ENCODE measurements at places on chromosomes 1 and 21.

GRCh38 chr1:67635055-67635809 lies 49.8 kb upstream of the GADD45A start:
- DNase-seq: no peak

DNA sequence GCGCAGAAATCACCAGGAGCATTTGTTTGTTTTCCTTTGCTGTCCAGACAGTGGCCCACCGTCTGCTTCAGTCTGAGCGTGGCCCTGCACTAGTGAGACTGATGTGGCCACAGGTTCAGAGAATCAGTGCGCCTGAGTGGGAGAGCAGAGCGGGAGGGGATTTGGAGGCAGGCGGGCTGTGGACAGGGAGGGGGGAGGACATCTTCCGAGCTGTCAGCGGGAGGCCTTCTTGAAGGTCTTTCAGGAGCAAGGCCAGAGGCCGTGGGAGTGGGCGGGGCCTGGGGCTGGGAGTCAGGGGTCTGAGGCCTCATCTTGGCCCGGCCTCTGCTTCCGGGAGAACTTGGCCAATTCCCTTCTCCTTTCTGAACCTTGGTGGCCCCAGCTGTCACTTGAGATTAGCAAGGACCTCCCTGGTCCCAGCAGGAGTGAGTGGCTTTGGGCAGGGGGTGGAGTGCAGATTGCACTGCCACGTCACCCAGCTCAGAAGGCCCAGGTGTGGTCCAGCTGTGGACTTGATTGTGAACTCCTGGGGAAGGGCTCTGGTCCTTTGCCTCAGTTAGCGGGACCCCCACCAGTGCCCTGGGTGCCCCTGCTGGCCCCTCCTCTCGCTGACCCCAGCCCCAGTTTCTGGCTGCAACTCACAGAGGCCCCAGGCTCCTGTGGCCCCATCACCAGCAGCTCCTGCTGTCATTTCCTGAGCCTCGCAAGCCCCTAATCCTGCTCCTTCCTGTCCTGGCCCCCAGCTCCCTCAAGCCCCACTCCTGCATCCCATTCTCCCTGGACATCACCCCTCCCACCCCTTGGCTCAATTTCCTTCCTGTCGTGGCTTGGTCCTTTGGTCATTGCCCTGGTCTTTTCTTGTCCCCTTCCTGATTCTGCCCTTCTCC lies 8.4 kb downstream of the TNFRSF1B start:
- no peak for DNase-seq

GRCh38 chr1:243903895-243904294 lies 53.9 kb upstream of the AKT3 start:
- DNase-seq: no peak

DNA sequence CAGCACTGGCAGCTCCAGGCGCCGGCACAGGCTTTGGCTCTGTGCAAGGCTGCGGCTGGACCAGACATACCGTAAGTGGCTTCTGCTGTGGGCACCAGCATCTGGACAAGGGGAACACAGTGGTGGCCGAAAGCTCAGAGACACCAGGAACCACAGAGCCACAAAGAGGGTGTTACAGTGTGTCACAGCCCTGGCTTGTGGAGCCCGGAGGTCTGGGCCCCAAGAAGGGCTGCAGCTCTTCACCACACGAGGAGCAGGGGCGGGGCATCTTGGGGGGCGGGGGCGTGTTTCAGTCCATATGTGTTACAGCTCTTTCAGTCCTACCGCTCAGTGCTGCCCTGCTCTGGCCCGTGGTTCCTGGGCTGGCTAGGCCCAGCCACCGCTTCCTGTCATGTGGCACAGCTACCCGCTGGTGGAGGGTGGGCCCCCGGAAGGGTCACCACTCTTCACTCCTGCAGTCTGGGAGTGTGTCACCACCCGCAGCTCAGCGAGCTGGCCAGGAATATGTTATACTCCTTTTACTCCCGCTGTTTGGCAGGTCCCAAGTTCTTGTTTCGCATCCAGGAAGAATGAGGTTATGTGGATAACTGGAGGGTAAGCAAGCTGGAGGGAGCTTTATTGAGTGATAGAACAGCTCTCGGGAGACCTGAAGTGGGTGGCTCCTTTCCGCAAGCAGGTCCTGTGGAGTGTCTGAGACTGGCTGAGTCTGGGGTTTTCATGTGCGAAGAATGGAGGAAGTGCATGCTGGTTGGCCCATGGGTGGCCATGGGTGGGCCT lies 3.3 kb upstream of the LSM10 start:
- DNase-seq: no peak

DNA sequence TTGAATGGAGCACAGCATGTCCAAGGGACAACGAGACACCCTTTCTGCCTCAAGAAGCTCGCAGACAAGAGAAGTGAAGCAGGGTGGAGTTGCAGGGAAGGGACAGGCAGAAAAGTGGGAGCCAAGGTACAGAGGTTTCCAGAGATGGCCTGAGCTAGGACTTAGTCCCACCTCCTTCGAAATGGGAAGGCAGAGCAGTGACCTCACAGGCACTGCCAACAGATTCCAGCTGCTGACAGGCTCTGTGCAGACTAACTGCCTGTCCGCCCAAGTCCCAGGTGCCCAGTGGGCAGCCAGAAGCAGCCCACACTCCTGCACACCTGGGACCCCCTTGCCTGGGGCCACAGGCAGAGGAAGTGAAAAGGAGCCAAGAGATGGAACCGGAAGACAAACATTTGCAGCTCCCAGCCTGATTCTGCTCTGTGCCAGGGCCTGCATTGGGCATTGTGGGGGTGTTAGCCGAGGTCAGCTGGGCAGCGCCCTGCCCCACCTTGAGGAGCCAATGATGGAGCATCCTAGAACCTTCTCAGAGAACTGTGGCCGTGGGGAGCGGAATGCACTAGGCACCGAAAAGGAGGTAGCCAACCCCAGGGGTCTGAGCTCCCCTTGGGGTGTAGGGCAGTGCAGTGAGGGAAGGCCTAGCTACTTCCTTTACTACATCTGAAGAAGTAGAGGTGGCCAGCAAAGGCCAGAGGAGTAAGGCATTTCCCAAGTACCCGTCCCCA lies 27.5 kb upstream of the RSPO1 start:
- DNase-seq: no peak

GRCh38 chr1:226034482-226034881 lies 28.0 kb upstream of the H3-3A start:
- no peak for DNase-seq

GRCh38 chr1:38547321-38547720 lies 312.3 kb downstream of the RRAGC start:
- no peak for DNase-seq

DNA sequence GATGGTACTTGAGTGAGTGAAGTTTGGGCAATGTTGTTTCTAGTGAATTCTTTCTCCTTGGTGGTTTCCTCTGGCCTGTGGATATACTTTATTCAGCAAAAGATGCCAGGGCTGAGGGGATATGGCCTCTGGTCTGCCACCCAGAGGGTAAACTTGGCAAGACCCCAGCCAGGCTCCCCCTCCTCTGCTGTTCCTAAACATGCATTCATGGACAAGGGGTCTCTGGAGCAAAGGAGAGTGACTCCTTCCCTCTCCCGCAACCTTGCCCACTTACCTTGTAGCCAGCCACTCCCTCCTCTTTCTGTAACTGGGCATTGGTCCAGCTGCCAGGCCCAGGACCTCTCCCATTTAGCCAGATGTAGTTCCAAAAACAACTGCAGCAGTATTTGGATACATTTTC lies 43.8 kb downstream of the RUNX3 start:
- DNase-seq: no peak

GRCh38 chr1:76158126-76158525 lies 83.6 kb downstream of the ST6GALNAC3 start:
- DNase-seq: no peak

- DNase-seq: no peak
These were observed 36.1 kb downstream of the DEGS1 start for GRCh38 chr1:224219011-224219611.

GRCh38 chr21:17416139-17416538 lies 96.7 kb upstream of the CXADR start:
- no peak for DNase-seq

DNA sequence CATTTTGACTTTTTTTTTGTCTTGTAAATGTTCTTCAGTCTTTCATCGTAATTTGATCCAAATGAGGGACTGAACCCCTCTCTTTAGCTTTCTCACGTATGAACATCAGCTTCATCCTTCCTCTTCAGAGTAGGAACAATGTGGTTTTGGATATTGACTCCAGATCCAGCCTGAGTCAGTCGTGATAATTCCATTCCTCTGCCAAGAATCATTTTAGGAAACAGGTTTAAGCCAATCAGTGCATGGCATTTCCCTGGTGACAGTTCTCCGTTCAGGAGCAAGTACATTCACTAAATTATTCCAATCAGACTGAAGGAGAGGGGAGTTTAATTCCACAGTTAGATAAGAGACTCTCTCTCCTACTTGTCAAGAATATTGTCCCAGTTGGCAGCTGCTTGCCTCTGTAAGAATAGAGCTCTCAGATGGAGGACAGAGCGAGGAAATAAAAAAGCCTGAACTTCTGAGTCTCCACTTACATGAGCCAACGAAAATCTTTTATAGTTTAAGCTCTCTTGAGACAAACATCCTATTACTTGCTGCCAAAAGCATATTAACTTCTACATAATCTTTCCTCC lies 18.6 kb downstream of the RHOU start:
- DNase-seq: no peak

DNA sequence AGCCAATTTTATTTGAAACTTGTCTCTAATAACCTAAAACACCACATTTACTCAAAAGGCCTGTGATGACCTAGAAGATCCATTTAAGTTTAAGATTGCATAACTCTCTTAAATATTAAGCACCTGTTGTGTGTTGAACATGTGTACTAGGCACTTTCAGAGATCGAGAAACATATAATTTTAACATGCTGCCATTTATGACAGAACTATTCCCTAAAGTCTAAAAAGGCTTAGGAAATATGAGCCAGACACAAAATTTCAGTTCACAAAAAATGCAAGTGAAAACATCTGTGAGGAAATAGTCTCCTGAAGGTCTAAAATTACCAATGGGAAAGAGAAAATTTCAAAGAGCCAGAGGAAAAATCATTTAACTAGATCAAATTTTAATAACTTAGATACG lies 37.7 kb downstream of the CEP170 start:
- no peak for DNase-seq

- DNase-seq: no peak
These were observed 443.6 kb downstream of the PLPP3 start for GRCh38 chr1:56135864-56136147.

GRCh38 chr1:186762653-186763052 lies 66.1 kb upstream of the PLA2G4A start:
- no peak for DNase-seq

- DNase-seq: no peak
These were observed 76.8 kb downstream of the LPGAT1 start for GRCh38 chr1:211753649-211754251.

DNA sequence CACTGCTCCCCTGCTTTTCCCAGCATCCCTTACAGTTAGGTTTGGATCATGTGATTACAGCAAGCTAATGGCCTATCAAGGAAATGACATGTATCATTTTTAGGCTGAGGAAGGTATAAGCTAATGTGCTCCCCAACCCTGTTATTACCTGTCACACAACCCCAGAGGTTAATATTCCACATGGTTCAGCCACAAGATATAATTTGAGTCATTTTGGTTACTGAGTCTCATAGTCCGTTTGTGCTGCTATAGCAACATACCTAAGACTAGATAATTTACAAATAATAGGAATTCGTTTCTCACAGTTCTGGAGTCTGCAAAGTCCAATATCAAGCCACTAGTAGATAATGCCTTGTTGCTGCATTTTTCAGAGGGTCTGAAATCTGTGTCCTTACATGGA lies 29.1 kb upstream of the SLC16A1 start:
- DNase-seq: no peak

DNA sequence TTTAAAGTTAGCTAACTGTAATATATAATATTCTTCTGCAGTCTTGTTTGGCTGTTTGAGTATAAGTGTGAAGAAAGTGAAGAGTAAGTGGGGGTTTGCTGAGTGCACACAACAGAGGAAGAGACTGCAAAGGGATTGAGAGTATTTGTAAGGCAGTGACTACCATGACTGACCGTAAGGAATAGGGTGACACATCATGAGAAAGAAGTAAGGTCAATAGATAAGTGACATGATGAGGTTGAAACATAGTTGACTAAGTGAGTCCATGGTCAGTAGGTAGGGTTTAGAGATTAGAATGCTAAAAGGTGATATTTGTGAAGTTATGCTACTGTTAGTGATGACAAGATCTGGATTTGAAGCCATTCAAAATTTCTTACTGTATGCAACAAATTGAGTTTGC lies 27.7 kb downstream of the WARS2 start:
- DNase-seq: no peak

- DNase-seq: no peak
These were observed 22.3 kb downstream of the BLZF1 start for GRCh38 chr1:169390303-169390702.

- DNase-seq: no peak
These were observed 1.2 kb downstream of the OLIG2 start for GRCh38 chr21:33026878-33027400.

DNA sequence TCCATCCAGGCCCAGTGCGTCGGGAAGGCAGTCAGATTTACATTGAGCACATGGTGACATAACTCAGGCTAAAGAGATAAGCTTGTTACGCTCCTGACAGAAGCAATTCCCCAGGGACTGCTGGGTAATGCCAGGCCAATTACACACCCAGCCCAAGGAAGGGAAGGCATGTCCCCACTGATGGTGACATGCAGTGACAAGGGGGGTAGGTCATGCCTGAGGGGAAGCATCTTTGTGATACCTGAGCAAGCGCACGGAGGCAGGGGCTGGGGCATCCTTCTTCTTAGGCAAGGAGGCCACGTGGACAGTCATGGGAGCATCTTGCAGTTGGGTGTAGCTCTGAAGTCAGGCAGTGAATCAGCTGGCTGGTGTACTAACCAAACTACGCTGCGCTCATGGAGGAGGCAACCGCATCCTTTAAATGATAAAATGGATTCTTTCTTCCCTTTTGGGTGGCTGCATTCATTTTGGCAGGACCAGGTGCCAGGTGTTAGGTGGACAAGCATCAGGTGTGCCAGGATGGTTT lies 39.6 kb upstream of the GRIK3 start:
- no peak for DNase-seq

GRCh38 chr1:27491748-27492700 lies 2.1 kb upstream of the WASF2 start:
- DNase-seq: no peak

DNA sequence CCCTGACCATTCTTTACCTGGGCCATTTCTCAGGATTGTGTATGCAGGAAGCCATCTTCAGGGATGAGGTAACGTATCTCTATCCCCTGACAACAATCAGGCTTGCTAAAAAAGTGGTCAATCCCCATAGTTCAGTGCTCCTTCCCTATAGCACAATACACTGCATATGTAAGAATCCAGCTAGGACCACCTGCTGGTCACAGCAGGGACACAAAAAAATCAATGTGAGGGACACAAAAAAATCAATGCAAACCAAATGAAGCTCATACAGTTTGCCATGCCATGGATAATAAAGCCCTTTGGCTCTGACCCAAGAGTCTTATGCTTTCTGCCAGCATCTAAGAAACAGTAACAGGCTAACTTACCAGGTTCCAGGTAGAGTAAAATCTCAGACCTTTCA lies 16.3 kb downstream of the ACBD6 start:
- DNase-seq: no peak

- DNase-seq: no peak
These were observed at the start of gene UBE2U for GRCh38 chr1:64203420-64203819. Gene UBE2U, plus strand, starts transcription at chr1:64203623. Its CDS starts 428 bp downstream, at chr1:64204051.

- no peak for DNase-seq
These were observed 640.4 kb upstream of the ADGRL4 start for GRCh38 chr1:79646880-79647279.

- peak; percentile 1 for DNase-seq
These were observed 42.1 kb upstream of the TP53BP2 start for GRCh38 chr1:223887747-223888418.

- no peak for DNase-seq
These were observed 6.8 kb downstream of the ATP1A1 start for GRCh38 chr1:116379674-116380498.

GRCh38 chr1:2130156-2130555 lies 64.4 kb downstream of the FAAP20 start:
- no peak for DNase-seq

GRCh38 chr1:31382379-31382989 lies 9.6 kb upstream of the FABP3 start:
- no peak for DNase-seq

Measured in NCI-H2029 (cell line).